ENCODE measurements at places on chromosomes 2 and 18. TPM values are rescaled to one million over a fixed set of nuclear protein-coding genes. Genes with fewer than 3 reads are reported as not detected.

DNA sequence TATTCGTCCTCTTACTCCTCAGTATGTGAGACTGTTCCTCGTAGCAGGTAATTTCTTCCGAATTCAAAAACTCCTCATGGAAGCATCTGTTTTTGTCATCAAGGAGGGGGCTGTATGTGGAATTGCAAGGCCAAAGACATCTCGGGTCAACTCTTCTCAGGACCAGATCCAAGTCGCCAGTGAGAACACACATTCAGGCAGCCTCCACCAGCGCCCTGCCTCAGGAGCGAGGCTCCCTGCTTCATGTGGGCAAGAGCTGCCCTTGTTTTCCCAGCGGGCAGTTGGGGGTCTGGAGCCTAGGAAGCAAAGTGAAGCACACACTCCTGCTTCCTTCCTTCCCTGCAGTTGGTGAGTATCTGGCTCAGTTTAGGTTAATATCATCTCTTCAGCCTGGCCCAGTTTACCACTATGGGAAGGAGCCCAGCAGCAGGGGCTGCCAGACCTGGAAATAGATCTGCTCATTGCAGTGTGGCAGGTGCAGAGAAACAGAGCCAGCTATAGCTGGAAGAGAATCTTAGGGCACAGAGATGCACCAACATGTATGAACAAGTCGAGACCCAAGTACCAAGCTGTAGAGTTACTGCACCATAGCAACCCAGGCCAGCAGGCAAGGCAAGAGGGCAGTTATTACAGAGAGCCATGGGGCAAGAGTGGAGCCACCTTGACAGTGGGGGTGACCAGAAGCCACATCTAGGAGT, 25.3 kb downstream of the TMEM127 start:
- no peak for DNase-seq

GRCh38 chr2:10720306-10720705, 1.1 kb upstream of the ATP6V1C2 start:
- DNase-seq, result no peak

- DNase-seq, result no peak
These were observed 96.2 kb upstream of the CTAGE1 start for GRCh38 chr18:22513721-22514481.

The RNU2-63P gene
- total RNA-seq, result 34.9 TPM

The MAPK4 gene
- not detected for total RNA-seq

Measured in SJSA1 (cell line).